ENCODE measurements at places on chromosomes 11 and 22. TPM values are rescaled to one million over a fixed set of nuclear protein-coding genes. Genes with fewer than 3 reads are reported as not detected.

- peak; percentile 45 for DNase-seq
- H3K27ac ChIP-seq, result no peak overlapping the region
- peaks cover 59% of the 10 kb centered on the region for H3K27me3 ChIP-seq
- H3K4me1 ChIP-seq, result peaks cover 12% of the 10 kb centered on the region
Measured at GRCh38 chr11:66727282-66728037, 1.6 kb downstream of the SPTBN2 start.

DNA sequence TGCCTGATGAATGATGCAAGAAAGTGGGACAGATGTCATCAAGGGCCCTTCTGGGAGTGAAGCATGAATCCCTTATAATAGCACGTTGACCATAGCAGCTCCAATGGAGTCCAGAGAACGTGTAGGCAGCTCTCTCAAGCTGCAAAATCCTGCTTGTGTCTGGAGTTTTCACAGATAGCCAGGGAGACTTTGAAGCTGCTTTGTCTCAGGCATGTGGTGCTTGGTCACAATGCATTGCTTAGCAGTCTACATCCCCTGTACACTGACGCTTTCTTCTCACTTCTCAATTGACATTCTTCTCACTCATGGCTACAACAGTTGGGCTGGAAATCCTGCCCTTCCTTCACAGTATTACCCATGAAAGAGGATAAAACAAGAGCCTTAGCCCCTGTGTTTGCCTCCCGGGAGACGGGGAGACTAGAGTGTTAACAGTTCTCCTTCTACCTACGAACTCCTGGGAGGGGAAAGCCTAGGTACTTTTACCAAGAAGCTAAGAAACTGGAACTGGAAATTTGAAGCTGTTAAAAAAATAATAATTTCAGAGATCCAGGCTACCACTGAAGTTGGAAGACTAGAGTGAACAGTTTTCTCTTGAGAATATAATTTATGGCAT is 20.7 kb upstream of the MMP7 start:
- no peaks in the 10 kb centered on the region for H3K27me3 ChIP-seq
- DNase-seq, result no peak
- no peak overlapping the region for H3K27ac ChIP-seq
- H3K36me3 ChIP-seq, result no peaks in the 10 kb centered on the region

DNA sequence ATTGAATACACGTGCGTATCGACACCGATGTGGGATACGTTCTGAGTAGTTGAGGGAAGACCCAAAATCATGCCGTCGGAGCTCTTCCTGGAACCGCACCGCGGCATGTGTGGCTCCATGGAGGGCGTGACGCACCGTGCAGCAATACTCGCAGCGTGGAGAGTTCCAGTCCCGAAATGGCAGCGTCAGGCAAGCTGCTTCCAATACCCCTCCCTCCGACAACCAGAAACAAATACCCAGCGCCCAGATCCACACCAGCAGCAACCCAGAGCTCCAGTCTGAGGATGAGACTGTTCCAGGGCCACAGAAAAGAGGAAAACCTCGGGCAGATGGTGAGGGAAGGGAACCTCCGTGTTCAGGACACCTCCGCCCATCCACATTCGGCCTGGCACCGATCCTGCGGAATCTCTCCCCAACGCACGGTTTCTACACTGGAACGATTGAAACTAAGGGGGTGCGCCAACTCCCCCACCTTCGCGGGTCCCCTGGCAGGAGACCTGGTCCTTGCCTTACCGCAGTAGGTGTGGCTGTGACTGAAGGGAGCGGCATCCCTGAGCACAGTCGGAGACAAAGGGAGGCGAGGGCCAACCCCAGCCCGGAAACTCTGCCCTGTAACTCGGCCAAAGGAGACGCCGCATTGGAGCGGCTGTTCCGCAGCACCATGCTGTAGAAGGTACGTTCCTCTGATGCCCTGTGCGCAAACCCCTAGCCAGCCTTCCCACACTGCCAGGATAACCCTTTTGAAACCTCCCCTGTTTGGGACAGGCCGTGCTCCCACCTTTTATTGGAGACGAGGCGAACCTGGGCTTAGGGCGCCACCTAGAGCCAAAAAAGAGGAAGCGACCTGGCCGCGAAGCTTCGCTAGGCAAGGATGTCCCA is 28.2 kb downstream of the DBX1 start:
- H3K27me3 ChIP-seq, result peaks cover 47% of the 10 kb centered on the region
- no peak overlapping the region for H3K27ac ChIP-seq
- DNase-seq, result peak; percentile 71
- no peaks in the 10 kb centered on the region for H3K4me1 ChIP-seq
- no peaks in the 10 kb centered on the region for H3K36me3 ChIP-seq

The PACSIN3 gene
- 62.6 TPM for total RNA-seq

GRCh38 chr22:48761546-48761945 is 1066.1 kb downstream of the BRD1 start:
- no peaks in the 10 kb centered on the region for H3K27me3 ChIP-seq
- no peak overlapping the region for H3K4me3 ChIP-seq
- no peak overlapping the region for H3K27ac ChIP-seq
- H3K4me1 ChIP-seq, result no peaks in the 10 kb centered on the region

DNA sequence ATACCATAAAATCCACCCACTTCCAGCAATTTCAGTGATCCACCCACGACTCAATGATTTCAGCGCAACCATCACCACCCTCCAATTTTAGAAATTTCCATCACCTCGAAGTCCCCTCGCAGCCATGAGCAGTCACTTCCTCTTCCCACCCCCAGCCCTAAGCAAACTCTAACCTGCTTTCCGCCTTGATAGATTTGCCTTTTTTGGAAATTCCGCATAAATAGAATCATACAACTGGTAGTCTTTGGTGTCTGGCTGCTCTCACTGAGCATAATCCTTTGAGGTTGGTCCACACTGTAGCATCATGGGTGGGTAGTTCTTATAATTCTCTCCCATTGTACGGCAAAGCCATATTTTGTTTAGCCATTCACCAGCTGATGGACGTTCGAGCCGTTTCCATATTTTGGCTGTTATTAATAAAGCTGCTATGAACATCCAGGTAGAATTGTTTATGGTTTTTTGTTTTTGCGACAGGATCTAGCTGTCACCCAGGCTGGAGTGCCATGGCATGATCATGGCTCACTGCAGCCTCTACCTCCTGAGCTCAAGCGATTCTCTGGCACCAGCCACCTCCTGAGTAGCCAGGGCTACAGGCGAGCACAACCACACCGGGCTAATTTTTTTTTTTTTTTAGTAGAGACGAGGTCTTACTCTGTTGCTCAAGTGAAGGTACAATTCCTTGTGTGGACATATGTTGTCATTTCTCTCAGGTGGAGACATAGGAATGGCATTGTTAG is 16.0 kb downstream of the PIM3 start:
- no peak overlapping the region for H3K4me3 ChIP-seq
- H3K36me3 ChIP-seq, result no peaks in the 10 kb centered on the region
- no peaks in the 10 kb centered on the region for H3K4me1 ChIP-seq
- DNase-seq, result no peak
- peaks cover 13% of the 10 kb centered on the region for H3K27me3 ChIP-seq

The ART1 gene
- 0.60 TPM for total RNA-seq

The AIP gene
- total RNA-seq, result 64.7 TPM

- no peaks in the 10 kb centered on the region for H3K27me3 ChIP-seq
- no peaks in the 10 kb centered on the region for H3K36me3 ChIP-seq
- H3K27ac ChIP-seq, result no peak overlapping the region
- peaks cover 6% of the 10 kb centered on the region for H3K4me1 ChIP-seq
- no peak for DNase-seq
Measured at GRCh38 chr11:121775276-121775675, 322.5 kb upstream of the SORL1-AS1 start.

GRCh38 chr11:79963856-79964645 is 523.2 kb upstream of the TENM4 start:
- H3K4me3 ChIP-seq, result no peak overlapping the region
- H3K27me3 ChIP-seq, result no peaks in the 10 kb centered on the region
- H3K36me3 ChIP-seq, result no peaks in the 10 kb centered on the region
- H3K4me1 ChIP-seq, result peaks cover 34% of the 10 kb centered on the region

The OR51B2 gene
- not detected for total RNA-seq

The RNF215 gene
- 39.8 TPM for total RNA-seq

- peak; percentile 91 for DNase-seq
- H3K27me3 ChIP-seq, result no peaks in the 10 kb centered on the region
- H3K4me1 ChIP-seq, result peaks cover 9% of the 10 kb centered on the region
- no peaks in the 10 kb centered on the region for H3K36me3 ChIP-seq
- H3K27ac ChIP-seq, result peak within 1 kb of the TSS; percentile 73
Measured at GRCh38 chr11:117316197-117316961, at the start of gene BACE1. TSS of gene BACE1 (minus strand) at chr11:117316256. CDS start at chr11:117315795, 461 bp downstream.

GRCh38 chr11:35992548-35992947 is 48.7 kb downstream of the LDLRAD3 start:
- no peak overlapping the region for H3K4me3 ChIP-seq
- no peaks in the 10 kb centered on the region for H3K4me1 ChIP-seq
- no peak overlapping the region for H3K27ac ChIP-seq
- no peak for DNase-seq
- H3K36me3 ChIP-seq, result no peaks in the 10 kb centered on the region

Data from cardiac muscle cell (in vitro differentiated cells and primary cell).